ENCODE measurements at places on chromosomes 2 and 18.
A peak's percentile ranks its signal among the peaks of the same experiment; 100 is the strongest.

- DNase-seq = no peak
These were observed 37.5 kb downstream of the VPS54 start for GRCh38 chr2:63981702-63982103.

- DNase-seq = no peak
These were observed 301.8 kb downstream of the SP3 start for GRCh38 chr2:173663353-173663752.

DNA sequence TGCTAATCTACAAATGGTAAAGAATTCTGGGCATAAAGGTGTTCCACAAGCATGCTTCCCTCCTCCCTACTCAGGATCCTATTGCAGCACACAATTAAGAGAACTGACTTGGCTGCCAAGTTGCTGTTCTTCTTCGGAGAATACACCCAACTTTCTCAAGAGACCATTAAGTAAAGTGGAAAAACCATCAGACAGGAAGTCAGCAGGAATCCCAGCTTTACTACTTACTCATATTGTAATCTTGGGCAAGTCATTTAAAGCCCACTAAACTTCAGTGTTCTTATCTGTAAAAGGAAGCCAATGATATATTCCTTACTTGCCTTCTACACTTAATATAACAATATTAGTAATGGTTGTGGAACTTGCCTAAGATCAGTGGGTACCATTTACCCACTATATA is 37.8 kb downstream of the PSTPIP2 start:
- no peak for DNase-seq

- no peak for DNase-seq
These were observed 66.9 kb downstream of the HPCAL1 start for GRCh38 chr2:10369269-10370255.

DNA sequence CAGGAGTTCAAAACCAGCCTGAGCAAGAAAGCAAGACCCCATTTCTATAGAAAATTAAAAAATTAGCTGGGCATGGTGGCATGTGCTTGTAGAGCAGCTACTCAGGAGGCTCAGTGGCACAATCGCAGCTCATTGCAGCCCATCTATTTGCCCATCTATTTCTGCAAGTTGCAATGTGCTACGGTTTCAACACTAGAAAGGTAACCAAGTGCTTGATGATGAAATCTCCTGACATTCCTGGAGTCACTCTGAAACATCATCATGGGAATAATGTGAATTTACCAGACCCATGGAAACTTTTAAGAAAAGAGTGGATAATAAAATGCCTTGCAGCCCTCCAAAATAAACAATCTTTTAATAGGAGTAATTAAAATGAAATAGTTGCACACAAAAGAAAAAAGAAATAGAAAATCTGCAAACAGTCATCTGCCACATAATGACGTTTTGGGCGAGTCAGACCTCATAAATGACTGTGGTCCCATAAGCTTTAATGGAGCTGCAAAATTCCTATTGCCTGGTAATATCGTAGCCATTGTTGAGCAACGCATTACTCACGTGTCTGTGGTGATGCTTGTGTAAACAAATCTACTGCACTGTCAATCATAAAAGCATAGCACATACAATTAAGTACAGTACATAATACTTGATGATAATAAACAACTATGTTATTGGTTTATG is 46.6 kb upstream of the AMMECR1L start:
- DNase-seq = no peak

GRCh38 chr2:83757329-83757728 is 701.8 kb downstream of the SUCLG1 start:
- no peak for DNase-seq

GRCh38 chr18:73690222-73690621 is 457.4 kb downstream of the FBXO15 start:
- no peak for DNase-seq

DNA sequence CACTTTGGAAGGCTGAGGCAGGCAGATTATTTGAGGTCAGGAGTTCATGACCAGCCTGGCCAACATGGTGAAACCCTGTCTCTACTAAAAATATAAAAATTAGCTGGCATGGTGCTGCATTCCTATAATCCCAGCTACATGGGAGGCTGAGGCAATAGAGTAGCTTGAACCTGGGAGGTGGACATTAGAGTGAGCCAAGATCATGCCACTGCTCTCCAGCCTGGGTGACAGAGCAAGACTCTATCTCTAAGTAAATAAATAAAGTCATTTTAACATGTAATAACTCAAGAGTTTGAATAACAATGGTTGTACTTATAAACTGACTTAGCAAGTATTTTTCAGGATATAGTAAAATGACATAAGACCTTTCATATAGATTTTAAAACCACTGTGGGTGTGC is 169.3 kb upstream of the FN1 start:
- DNase-seq = no peak

GRCh38 chr18:6239716-6240115 is 175.0 kb downstream of the L3MBTL4 start:
- DNase-seq = no peak

- DNase-seq = no peak
These were observed 189.1 kb downstream of the TCF4 start for GRCh38 chr18:55398858-55399257.

DNA sequence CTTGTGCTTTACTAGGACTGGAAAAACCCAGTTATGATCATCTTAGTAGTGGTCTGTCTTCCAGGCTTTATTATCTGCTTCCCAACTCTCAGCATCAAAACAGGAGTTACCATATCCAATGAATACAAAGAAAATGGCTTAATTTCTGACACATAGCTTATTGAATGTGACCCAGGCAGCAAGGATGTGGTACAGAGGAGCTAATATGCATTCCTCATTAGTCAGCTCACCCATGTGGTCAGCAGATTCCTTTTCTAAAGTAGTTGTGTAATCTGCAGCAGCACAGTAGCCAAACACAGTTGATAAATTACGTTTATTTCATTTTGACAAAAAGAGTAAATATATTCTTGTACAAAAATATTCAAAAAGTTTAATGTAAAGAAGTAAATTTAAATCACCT is 43.6 kb downstream of the TSPYL6 start:
- DNase-seq = no peak

GRCh38 chr2:60844105-60844504 is 37.3 kb upstream of the REL start:
- DNase-seq = no peak

- DNase-seq = no peak
These were observed 170.6 kb upstream of the PKDCC start for GRCh38 chr2:41877114-41877678.

DNA sequence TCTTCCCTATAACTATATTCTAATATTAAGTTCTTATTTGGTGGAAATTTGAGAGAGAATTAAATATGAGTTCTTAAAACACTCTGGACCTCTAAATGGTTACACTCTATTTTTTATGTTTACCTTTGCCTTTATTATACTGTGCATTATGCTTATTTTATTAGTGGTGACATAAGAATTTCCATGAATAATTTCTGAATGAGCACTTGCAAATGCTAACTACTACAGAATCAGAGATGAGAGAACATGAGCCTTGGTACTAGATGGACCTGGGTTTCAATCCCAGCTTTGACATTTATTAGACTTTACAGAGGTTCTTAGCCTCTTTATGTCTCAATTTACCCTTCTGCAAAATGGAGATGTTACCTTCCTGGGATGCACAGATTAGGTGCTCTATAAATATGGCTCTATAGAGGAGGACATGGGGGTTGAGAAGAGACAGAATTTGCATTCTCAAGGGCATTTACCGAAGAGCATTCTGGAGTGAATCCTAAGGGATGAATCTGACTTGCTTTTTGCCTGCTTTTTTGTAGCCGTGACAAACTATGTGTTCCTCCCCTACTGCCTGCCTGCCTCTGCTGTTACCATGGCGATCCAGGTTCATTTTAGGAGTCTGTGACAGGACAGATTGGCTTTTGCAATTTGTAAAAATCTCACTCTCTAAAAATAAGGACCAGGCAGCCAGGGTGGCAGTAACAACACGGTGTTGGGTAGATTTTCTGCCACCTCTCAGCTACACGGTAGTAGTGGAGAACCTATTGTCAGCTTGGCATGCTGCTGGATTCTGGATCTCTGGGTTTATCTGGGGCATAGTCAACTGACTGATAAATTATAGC is 20.7 kb upstream of the CNRIP1 start:
- no peak for DNase-seq

DNA sequence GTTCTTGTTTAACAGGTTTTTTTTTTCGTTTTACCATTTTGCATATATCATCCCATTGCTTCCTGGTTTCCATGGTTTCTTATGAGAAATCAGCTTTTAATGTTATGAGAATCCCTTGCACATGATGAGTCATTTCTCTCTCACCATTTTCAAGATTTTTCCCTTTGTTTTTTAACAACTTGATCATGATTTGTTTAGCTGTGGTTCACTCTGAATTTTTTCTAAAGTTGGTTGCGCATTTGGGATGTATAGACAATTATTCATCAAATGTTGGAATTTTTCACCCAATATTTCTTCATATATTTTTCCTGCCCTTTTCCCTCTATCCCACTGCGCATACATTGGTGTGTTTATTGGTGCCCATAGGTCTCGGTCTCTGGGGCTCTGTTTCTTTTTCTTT is 42.4 kb upstream of the BIN1 start:
- DNase-seq = no peak

DNA sequence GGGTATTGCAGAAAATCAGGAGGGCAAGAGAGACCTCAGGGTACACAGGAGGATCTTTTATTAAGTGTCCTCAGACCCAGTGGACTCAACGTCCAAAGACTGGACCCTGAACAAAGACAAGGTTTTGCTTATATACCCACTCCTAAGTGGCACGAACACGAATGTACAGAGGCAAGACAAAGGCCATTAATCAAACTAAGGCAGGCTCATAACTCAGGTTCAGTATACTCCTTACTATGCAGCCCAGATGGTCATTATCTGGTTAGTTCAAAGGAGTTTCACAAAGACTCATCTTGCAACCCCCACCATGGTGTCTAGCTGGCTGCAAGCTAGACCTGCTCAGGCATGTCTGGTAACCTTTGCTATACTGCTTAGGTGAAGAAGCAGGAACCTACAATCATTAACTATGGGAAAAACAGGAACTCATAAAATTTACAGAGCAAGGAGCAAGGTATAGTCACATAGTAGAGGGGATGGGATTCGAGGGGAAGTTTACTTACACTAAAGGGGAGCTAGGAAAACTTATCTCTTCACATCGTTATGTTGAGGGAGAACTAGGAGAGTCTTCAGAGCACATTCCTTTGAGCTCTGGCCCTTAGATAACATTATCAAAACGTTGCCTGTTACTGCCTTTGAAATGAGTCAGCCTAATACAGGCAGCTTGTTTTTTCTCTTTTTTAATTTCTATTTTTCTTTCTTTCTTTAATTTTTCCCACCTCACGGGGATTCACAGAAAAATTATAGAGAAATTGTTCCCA is 33.9 kb downstream of the SLC4A3 start:
- no peak for DNase-seq

DNA sequence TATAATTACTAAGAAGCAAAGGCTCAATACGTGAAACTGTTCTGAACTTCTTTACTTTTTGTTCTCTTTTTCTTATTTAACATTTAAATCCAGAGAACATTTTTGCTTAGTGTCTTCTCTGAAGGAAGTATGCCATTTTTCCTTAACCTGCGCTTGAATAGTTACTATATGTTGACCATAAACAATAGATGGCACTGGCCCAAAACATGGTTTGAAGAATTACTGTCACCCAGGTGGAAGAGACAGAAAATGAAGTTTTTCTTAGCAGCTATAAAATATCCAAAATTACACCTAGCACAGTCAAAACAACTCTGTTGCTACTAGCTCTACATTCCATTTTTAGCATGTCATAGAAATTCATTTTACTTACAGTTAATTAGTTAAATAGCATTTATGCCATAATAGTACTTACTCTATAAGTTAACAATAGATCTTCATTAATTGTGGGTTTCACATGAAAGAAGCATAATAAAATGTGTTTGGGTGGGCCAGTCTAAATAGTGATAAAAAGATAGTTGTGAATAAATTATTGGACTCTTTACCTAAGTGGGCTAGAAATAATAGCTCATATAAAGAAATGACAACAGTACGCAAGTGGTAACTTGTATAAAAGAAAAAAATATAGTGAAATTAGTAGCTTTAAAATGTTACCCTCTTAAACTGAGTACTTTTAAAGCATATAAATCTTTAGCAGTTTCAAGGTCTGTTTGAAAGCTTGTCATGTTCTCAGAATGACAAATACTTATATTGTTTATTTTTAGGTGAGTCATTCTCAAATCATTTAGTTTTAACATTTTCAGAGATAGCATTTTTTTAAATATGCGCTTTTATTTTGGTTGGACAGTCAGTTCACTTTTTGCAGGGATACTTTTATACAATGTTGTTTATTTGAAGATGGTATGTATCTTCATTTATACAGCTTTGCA is 3.7 kb downstream of the ETAA1 start:
- no peak for DNase-seq

- no peak for DNase-seq
These were observed 978.5 kb upstream of the LRRTM1 start for GRCh38 chr2:81283081-81283480.

GRCh38 chr2:2056531-2056930 is 274.5 kb downstream of the MYT1L start:
- no peak for DNase-seq

DNA sequence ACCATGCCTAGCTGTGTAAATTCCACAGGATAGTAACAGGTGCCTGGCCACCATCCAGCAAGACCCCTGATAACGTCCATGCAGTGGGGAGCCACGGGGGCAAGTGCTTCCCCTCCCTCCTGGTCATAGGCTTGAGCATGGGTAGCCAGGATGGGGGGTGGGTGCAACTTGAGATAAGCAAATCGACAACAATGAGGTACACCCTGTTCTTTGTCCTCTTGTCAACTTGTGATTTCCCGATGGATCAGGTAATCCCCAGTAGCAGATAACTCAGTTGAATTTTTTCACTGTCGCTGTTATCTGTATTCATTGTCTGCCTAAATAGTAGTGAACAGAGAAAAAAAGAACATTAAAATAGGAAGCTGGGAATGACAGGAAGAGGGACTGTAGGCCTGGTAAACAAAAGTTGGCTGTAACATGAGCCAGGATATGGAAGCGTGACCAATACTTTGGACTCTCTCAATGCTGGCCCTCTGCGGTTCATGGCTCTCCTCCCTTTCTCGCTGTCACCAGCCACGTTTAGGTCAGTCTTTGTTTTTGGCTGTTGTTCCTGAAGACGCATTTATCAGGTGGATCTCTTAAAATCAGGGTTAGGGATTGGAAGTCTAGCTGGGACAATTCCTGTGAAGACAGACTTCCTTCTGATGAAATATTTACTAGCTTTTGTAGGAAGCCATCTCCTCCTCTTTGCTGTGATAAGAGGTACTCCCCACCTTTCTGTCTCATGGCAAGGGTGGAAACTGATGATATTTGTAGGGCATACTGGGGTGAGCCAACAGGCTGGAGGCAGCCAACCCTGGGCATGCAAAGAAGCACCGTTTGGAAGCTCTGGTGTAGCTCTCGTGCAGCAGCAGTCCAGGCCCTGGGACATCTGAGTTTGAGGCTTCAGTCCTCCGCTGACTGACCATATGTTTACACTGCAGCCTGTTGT is 42.4 kb downstream of the TCF7L1 start:
- no peak for DNase-seq

GRCh38 chr18:73688851-73689711 is 458.6 kb downstream of the FBXO15 start:
- DNase-seq = no peak

- DNase-seq = peak; percentile 96
These were observed at the start of gene MARCHF7 for GRCh38 chr2:159712143-159712928. MARCHF7 (plus strand) TSS chr2:159712506; CDS start chr2:159729023, 16,517 bp downstream.

Data from T follicular helper cell (primary cell).